Endothelial cell (in vitro differentiated cells): ENCODE measurements at places on chromosomes 5 and 9.

DNA sequence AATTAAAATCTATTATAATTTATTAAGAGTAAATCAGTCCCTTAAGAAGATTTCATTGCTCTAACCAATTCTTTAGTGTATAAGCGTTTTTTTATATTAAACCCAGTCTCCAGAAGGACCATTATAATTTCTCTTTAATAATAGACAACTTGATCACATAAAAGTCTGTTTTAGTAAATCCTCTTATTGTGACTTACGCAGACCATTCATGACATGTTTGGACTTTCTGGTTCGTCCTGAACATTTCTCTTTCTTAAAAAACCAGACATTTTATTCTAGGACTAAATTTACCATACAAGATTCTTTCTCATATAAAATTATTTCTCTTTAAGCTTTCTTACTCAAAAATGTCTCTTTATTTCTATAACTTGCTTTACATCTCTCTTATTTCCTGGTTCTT, 196.2 kb upstream of the RAI14 start:
- no peaks in the 10 kb centered on the region for H3K4me1 ChIP-seq
- H3K27me3 ChIP-seq: no peaks in the 10 kb centered on the region
- H3K4me3 ChIP-seq: no peak overlapping the region
- H3K36me3 ChIP-seq: no peaks in the 10 kb centered on the region
- no peak overlapping the region for H3K27ac ChIP-seq
- DNase-seq: no peak

DNA sequence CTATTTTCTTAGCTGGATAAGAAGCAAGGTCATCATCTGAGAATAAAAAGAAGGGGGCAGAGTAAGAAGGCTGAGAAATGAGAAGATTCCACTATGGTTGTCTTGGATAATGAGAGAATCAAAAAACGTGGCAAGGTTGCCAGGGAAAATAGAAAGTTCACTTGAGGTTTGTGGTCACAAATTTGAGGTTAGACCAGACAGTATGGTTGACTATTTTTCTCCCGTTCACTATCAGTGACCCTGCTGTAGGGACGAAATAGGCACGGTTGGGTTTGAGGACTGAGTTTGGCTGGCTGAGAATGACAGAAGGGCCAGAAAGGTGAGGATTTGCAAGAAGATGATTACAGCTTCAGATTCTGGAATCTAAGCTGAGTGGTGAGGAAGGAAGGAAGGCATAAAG, 266.0 kb upstream of the ZNF462 start:
- H3K27ac ChIP-seq: no peak overlapping the region
- H3K4me1 ChIP-seq: no peaks in the 10 kb centered on the region
- H3K36me3 ChIP-seq: no peaks in the 10 kb centered on the region
- no peak overlapping the region for H3K4me3 ChIP-seq
- DNase-seq: no peak

DNA sequence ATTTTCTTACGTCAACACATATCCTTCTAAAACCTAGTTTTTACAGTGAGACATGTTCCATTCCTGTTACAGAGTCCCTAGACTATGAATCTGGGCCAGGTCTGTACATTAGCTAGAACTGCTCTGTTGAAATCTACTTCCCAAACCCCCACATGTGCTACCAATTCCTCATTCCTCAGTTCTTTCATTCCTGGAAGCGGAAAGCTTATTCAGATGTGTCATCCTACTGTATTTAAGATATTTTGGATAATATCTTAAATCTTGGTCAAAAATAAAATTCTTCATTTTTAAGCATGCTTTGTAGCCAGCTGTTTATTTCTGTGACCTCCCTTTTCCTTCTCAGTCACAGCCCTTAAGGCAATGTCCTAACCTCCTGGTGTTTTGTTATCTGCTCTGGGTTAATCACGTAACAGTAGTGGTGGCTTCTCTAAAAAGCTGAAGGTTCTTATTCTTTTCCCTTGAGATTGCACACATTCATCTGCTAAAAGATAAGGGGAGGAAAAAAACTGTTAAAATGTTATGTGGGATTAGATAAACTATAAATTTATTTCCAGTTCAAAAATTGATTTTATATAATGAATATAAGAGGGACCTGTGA, 35.6 kb downstream of the GLRX start:
- no peak overlapping the region for H3K27ac ChIP-seq
- H3K36me3 ChIP-seq: peaks cover 4% of the 10 kb centered on the region
- H3K4me3 ChIP-seq: no peak overlapping the region
- H3K4me1 ChIP-seq: peaks cover 3% of the 10 kb centered on the region
- H3K27me3 ChIP-seq: no peaks in the 10 kb centered on the region
- DNase-seq: no peak

- H3K27ac ChIP-seq: no peak overlapping the region
- H3K4me3 ChIP-seq: peak overlapping the region; percentile 61
- no peaks in the 10 kb centered on the region for H3K4me1 ChIP-seq
- no peaks in the 10 kb centered on the region for H3K36me3 ChIP-seq
Observed at GRCh38 chr9:87040410-87041009, 93.2 kb upstream of the GAS1 start.

DNA sequence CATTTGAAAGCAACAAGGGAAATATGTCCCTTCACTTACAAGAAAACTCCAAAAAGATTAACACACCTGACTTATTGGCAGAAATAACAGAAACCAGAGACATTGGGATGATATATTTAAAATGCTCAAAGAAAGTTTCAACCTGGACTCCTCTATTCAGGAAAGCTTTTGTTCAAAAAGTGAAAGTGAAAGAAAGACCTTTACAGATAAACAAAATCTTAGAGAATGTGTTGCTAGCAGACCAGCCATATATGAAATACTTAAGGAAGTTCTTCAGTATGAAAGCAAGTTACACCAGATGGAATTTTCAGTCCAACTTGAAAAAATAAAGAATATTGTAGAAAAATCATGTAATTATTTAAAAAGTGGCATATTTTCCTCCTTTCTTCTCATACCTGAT, 1075.1 kb downstream of the NR2F1-AS1 start:
- no peak for DNase-seq
- H3K36me3 ChIP-seq: no peaks in the 10 kb centered on the region
- H3K4me3 ChIP-seq: no peak overlapping the region
- H3K4me1 ChIP-seq: no peaks in the 10 kb centered on the region
- no peaks in the 10 kb centered on the region for H3K27me3 ChIP-seq

DNA sequence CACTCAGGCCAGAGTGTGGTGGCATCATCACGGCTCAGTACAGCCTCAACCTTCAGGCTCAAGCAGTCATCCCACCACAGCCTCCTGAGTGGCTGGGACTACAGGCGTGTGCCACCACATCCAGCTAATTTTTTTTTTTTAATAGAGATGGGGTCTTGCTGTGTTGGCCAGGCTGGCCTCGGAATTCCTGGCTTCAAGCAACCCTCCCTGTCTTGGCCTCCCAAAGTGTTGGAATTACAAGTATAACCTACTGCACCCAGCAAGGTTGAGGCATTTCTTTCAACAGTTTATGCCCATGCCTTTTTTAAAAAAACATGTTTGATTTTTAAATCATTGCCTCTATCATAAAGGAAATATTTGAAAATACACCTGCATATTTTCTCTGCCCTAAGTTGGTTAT, 2.8 kb downstream of the RARS1 start:
- H3K27me3 ChIP-seq: no peaks in the 10 kb centered on the region

DNA sequence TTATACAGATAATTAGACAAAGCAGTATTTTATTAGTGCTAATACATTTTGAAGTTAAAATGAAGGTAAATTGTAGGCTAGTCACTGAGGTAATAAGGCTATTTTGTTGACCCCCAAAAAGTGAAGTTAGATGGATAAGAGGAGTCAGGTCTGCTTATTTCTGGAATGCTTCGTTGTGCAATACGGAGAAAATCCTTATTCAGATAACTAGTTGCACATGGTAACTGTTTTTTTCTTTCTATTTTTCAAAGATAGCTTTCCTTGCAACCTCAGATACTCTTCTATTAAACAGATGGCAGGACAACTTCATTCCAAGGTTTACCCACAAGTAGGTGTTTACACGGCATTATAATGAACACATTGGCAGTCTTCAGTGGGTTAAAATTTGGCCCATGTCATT, 101.1 kb downstream of the TMEM174 start:
- H3K4me1 ChIP-seq: peaks cover 15% of the 10 kb centered on the region
- DNase-seq: no peak
- H3K27me3 ChIP-seq: peaks cover 2% of the 10 kb centered on the region

GRCh38 chr9:135388530-135388929, 91.1 kb upstream of the PPP1R26 start:
- H3K27ac ChIP-seq: no peak overlapping the region
- H3K4me1 ChIP-seq: no peaks in the 10 kb centered on the region
- H3K4me3 ChIP-seq: no peak overlapping the region
- no peak for DNase-seq
- H3K27me3 ChIP-seq: peaks cover 5% of the 10 kb centered on the region

- no peak for DNase-seq
- H3K4me1 ChIP-seq: no peaks in the 10 kb centered on the region
- no peaks in the 10 kb centered on the region for H3K27me3 ChIP-seq
- no peak overlapping the region for H3K27ac ChIP-seq
- H3K4me3 ChIP-seq: no peak overlapping the region
- no peaks in the 10 kb centered on the region for H3K36me3 ChIP-seq
Observed at GRCh38 chr5:156552855-156553358, 225.9 kb downstream of the SGCD start.

GRCh38 chr5:15902066-15902465, 277.5 kb downstream of the MARCHF11 start:
- H3K36me3 ChIP-seq: no peaks in the 10 kb centered on the region
- no peak overlapping the region for H3K4me3 ChIP-seq
- no peaks in the 10 kb centered on the region for H3K27me3 ChIP-seq
- peak overlapping the region; percentile 27 for H3K27ac ChIP-seq
- H3K4me1 ChIP-seq: peaks cover 16% of the 10 kb centered on the region

DNA sequence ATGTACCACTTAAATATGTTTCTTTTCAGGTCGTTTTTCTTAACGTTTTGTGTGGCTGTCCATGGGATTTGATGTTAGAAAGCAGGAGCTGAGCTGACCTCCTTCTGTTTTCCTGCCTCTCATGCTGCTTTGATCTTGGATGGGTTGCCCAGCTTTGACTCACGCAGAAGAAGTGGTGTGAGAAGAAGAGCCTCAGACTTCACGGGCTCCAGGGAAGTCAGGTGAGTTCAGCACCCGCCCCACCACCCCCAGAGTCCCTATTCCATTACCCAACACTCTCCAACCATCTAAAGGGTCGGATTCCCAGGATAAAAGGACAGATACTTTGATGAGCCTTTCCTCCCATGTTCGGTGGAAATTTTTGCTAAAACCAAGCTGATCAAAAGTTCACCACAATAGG, 373.4 kb downstream of the IRX2 start:
- no peak overlapping the region for H3K27ac ChIP-seq
- no peaks in the 10 kb centered on the region for H3K4me1 ChIP-seq
- no peak overlapping the region for H3K4me3 ChIP-seq
- H3K27me3 ChIP-seq: peaks cover 4% of the 10 kb centered on the region
- H3K36me3 ChIP-seq: peaks cover 3% of the 10 kb centered on the region
- DNase-seq: no peak

- no peak for DNase-seq
- no peaks in the 10 kb centered on the region for H3K4me1 ChIP-seq
- H3K27me3 ChIP-seq: no peaks in the 10 kb centered on the region
- no peak overlapping the region for H3K27ac ChIP-seq
Observed at GRCh38 chr5:66553916-66554575, 42.1 kb upstream of the MAST4 start.

- no peak overlapping the region for H3K27ac ChIP-seq
- H3K4me1 ChIP-seq: no peaks in the 10 kb centered on the region
- H3K4me3 ChIP-seq: no peak overlapping the region
- DNase-seq: no peak
- H3K36me3 ChIP-seq: peaks cover 4% of the 10 kb centered on the region
- H3K27me3 ChIP-seq: peaks cover 4% of the 10 kb centered on the region
Observed at GRCh38 chr5:169870211-169870610, 110.1 kb downstream of the INSYN2B start.

GRCh38 chr5:169850409-169850808, 129.9 kb downstream of the INSYN2B start:
- no peaks in the 10 kb centered on the region for H3K4me1 ChIP-seq
- H3K36me3 ChIP-seq: peaks cover 8% of the 10 kb centered on the region
- DNase-seq: no peak
- peaks cover 6% of the 10 kb centered on the region for H3K27me3 ChIP-seq
- H3K4me3 ChIP-seq: no peak overlapping the region

- no peak for DNase-seq
- H3K4me3 ChIP-seq: no peak overlapping the region
- no peaks in the 10 kb centered on the region for H3K36me3 ChIP-seq
- peak overlapping the region; percentile 36 for H3K27ac ChIP-seq
- H3K4me1 ChIP-seq: peaks cover 22% of the 10 kb centered on the region
Observed at GRCh38 chr5:1515921-1516571, 7.7 kb downstream of the LPCAT1 start.

DNA sequence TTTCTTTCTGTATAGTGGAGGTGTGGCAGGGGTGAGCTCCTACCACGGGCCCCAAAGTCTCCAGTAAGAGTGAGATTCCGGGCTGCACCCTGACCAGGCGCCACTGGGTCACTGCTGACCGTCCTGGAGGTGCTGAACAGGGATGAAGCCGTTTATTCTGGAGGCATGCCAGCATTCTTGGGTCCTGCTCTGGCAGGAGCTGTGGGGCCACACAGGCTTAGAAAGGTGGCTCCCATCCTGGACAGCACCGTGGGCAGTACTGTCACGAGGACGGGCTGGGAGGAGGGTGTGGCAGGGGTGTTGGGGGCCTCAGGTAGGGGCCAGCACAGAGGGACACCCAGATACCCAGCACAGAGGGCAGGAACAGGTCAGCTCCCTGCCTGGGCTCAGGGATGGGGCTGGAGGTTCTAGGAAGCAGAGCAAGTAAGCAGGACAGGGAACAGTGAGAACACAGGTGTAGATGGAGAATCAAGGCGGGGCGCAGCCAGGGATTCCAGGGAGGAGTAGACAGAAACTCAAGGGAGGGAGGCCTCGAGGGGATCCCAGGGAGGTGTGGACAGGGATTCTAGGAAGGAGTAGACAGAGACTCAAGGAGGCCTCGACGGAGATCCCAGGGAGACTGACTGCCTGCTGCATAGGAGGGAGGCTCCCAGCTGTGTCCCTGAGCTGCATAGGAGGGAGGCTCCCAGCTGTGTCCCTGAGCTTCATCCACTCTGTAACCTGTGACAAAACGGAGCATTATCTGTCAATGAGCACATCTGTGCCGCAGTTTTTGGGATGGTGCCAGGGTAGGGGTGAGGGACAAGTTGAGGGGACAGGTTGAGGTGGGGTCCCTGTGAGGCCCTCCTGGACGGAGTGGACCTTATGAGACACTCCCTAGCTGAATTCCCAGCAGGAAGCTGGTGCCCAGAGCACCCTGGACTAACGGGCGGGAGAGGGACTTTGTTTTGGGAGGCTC, 1.1 kb upstream of the PLEKHG4B start:
- H3K27me3 ChIP-seq: peaks cover 3% of the 10 kb centered on the region
- no peaks in the 10 kb centered on the region for H3K36me3 ChIP-seq
- no peaks in the 10 kb centered on the region for H3K4me1 ChIP-seq
- no peak for DNase-seq

- H3K4me3 ChIP-seq: peak within 1 kb of the TSS; percentile 88
Observed at GRCh38 chr5:75236322-75237316, at the start of gene ANKRD31. Gene ANKRD31 (minus strand): TSS chr5:75236878. CDS start chr5:75236686, 192 bp downstream.

DNA sequence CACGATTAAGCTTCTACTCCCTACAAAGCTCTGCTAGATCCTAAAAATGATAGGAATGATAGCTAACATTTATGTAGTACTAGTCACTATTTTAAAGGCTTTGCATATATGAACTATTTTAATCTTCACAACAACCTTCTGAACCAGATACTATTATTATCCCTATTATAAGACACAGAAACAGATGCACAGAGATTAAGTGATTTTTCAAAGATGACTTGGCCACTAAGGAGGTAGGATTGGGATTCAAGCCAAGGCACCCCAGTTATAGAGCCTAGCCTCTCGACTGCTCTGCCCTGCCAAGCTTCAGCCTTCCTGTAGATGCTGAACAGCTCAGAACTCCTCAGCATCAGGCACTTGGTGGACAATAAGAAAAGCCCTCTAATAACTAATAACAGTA, 200.9 kb upstream of the PTGER4 start:
- no peaks in the 10 kb centered on the region for H3K27me3 ChIP-seq
- no peak overlapping the region for H3K4me3 ChIP-seq
- H3K27ac ChIP-seq: no peak overlapping the region
- H3K4me1 ChIP-seq: no peaks in the 10 kb centered on the region
